T-cell (primary cell): ENCODE measurements at places on chromosomes 2 and 18.

DNA sequence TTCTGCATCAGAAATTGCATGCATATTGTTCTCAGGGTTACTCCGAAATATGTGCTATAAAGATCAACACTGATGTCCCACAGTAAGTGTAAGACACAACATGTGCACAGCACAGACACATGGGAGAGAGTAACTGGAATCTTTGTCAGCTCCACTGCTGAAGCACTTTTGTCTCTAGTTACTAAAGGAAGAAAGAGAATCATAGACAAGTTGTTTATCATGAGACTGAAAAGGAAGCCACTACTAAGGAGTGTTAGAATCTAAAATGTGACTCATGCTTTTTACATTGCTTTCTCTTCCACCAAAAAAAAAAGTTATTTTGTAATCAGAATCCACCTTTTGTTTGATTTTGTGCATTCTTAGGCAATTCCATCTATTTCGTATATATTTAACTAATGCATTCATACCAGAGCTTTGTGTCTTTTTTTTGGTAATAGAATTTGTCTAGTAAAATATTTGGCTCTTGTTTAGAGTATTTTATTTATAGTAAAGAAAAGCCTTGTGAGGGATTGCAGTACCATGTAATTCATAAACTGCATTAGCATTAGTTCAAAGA lies 502.4 kb downstream of the FBXO15 start:
- DNase-seq: no peak

DNA sequence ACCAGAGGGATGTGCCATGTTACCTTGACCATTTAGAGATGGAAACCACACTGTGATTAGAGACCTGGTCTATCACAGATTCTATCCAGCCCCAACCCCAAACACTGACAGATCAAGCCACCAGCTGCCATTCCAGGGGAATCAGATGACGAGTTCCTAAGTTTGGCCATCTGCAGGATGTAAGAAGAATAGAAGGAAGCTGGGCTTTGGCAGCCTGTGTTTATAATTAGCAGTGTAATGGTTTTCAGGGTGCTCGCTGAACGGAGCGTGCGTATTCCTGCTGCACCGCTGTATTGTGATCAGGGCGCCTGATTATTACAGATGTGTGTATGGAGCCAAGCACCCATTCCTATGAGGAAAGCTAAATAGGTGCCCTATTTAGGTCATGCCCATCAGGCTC lies 138.1 kb downstream of the LRRC30 start:
- no peak for DNase-seq

GRCh38 chr2:7607441-7608173 lies 690.4 kb downstream of the RNF144A start:
- no peak for DNase-seq

DNA sequence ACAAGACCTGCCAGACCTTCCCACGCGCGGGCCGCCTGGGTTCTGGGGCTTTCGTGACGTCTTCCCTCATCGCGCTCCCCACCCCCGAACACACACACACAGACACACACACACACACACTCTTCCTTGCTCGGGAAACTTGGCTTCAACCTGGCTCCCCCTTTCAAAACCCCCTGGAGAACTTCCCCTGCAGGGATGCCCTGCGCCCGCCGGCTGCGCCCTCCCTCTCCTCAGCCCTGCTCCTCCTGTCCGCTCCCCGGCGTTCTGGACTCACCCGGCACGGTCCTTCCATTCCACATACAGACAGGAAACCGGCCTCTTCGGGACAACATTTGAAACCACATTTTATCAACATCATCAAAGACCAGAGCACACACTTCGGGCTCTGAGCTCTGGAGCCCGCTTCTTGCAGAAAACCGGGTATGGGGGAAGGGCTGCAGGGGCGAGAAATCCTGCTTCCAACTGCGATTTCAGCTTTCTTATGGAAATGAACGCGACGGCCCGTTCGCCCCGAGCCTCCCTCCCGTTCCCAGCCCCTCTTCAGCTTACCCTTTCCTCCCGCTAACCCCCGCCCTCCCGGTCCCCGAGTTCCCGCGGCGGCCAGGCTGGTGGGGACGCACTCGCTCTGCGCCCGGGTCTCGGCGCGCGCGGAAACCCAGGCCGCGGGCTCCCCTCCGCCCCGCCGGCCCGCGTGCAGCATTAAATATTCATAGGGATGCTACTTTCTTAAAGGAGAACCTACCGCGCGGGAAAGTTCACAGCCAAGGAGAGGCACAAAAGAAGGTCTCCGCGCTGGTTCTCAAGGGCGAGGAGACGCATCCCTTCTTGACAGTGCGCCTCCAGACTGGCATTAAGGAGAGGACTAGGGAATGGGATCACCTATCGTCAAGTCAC lies 18.3 kb downstream of the POU3F3 start:
- DNase-seq: no peak

- DNase-seq: no peak
These were observed 4.2 kb downstream of the UXS1 start for GRCh38 chr2:106189764-106190468.

DNA sequence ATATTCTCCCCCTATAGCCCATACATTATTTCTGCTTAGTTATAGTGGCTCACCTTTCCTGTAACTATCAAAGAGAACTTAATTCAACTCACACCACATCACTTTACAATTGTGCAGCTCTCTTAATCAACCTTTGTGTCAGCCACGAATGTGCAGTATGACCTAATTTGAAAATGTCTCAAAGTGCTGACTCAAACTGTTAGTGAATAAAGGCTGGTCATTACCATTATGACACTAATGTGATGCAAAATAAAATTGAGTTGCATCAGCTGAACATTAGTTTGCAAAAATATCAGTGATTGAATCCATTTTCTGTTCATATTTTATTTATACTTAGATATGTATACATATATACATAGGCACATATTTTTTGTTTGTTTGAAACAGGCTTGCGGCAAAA lies 251.8 kb downstream of the MEIS1 start:
- no peak for DNase-seq

- DNase-seq: no peak
These were observed 123.3 kb upstream of the CWC22 start for GRCh38 chr2:180130403-180130802.

DNA sequence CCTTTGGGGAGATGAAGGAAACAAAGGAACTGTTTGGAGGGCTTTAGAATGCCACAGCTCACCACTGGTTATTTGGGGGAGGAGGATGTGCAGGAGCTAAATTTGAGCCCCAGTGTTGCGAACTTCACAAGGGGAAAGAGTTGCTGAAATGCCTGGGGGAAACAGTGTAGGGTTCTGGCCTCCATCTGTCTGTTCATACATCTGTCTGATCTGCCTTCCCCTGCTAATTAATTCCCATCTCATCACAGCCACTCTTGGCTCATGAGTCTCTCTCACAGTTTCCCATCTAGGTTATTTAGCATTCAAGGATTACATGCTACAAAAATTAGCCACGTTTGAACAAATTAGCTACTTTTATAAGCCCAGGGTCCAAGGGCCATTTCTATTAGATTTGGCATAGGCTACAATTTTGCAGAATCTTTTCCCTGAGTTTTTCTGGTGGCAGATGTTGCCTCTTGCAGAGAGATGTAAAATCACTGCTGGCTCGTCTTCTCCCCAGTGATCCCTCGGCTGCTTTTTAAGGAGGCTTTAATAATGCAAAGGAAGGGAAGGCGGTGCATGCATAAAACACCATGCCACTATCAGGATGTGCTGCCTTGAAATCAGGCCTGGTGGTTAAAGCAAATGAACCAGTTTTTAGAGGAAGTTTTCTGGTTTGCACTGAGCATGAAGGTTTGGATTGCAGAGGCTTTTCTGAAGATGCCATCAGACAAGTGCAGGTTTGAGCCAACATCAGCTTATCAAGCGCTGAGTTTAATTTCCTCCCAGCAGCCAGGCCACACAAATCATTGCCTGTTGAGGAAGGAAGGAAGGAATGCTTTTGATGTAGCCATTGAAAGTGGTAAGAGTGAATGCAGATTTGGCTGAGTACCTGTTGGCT lies 35.0 kb downstream of the ADD2 start:
- DNase-seq: no peak

DNA sequence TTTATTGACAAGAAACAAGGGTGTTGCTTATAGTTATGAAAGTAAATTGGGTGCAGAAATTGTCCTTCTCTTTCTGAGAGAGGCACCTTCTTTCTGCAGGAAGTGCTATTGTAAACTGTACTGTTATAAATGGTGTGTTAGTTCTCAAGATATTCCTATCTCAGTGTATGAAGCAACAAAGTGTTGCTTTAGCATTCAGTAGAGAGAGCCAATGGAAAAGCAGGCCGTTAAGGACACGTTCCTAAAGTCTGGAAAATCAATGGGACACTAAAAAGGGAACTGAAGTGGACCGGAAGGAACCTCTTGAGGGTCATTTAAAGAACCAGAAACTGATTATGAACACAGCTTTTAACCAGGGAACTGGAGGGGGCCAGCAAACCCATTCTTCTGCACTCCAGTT lies 510.0 kb upstream of the ZEB2 start:
- no peak for DNase-seq

- DNase-seq: no peak
These were observed 2.7 kb downstream of the GEN1 start for GRCh38 chr2:17756668-17757067.

DNA sequence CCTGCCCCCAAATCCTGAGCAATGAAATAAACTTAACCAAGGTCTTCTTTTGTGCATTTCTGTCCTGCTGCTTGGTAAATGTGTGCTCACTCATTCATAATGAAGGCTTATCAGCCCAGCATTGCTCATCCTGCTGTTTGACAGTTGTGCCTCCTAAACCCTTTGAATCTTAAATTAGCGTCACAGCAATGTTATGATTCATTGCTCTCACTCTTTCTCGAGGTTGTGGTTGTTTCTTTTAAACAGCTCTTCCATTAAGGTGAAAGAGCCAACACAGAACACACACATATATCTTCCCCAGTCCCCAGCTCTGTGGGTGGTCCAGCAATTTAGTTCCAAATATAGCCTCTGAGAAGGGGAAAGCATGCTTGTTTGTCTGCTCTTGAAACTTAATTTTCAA lies 84.0 kb downstream of the EVA1A start:
- no peak for DNase-seq

DNA sequence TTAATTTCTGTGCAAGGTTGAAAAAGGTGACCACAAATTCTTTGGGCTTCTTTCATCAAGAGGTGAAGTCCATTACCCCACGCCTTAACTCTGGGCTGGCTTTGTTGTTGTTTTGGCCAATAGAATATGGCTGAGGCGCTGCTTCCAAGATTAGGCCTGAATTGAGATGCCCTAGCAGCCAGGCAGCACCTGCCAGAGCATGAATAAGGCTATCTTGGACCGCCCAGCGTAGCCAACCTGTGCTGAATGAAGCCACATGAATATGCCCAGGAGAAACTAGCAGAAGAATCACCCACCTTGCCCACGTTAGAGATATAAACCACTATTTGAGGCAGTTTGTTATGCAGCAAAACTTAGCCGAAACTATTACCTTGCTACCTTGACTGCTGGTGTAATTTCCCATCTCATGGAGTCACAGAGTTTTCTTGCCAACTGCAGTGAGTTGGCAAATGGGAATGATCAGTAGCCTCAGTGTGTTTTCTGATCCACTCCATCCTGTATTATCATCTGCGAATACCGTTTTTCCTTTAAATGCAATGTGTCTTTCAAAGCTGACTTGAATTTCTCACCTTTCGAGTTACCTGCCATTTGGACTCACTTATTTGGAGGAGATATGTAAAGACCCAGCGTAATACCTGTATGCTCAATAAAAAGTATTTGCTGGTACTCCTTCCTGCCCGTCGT lies 679 bp downstream of the TSGA10 start:
- no peak for DNase-seq

DNA sequence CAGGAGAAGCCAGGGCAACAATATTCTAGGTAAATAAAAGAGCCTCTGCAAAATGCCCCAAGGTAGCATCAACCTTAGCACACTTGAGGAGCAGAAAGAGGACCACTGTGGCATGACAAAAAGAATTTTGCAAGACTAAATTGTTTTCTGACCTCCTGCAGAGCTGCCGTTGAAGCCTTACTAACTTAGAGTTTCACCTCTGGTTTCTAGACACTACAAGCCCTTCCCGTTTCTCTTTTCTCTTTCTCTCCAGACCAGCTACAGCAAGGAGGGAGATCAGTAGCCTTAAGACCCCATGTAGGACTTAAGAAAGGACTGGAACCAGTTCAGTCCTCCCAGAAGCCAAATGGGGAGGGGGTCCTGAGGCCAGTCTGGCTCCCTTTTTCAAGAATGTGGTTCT lies 73.3 kb upstream of the SP3 start:
- no peak for DNase-seq

- DNase-seq: no peak
These were observed 603.7 kb upstream of the ZEB2 start for GRCh38 chr2:145123606-145124005.

DNA sequence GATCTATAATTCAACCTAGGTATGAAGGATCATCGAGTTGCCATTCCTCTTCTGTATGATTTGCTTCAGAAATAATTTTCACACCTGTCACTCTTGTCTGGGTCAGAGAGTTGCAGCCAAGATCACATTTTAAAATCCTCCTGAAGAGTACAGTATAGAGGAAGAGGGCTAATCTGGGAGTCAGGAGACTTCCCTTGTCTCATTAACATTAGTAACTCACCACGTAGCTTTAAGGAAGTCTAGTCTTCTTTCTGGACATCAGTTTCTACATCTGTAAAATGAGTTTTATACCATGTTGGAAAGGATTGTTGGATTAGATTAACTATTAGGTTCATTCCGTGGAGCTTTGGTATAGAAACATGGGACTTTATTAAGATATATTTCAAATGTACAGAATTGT lies 109.4 kb downstream of the TDRD15 start:
- DNase-seq: no peak

DNA sequence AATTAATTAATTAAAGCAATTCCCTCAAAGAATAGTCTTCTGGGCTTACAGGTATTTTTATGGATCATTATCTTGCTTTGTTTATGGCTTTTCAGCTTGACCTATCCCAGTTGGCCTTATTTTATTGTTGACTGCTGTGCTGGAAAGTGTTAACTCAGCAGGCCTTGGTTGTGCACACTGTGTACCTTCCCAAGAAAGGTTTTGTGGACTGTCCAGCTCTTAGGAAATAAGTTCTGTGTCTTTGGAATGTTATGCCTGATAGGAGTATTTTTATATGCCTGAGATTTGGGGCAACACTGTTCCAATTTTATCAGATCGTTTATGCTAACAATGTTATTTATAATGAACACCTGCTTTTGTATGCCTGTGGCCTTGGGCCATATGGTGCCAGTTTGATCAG lies 671.9 kb upstream of the ZNF804A start:
- no peak for DNase-seq

DNA sequence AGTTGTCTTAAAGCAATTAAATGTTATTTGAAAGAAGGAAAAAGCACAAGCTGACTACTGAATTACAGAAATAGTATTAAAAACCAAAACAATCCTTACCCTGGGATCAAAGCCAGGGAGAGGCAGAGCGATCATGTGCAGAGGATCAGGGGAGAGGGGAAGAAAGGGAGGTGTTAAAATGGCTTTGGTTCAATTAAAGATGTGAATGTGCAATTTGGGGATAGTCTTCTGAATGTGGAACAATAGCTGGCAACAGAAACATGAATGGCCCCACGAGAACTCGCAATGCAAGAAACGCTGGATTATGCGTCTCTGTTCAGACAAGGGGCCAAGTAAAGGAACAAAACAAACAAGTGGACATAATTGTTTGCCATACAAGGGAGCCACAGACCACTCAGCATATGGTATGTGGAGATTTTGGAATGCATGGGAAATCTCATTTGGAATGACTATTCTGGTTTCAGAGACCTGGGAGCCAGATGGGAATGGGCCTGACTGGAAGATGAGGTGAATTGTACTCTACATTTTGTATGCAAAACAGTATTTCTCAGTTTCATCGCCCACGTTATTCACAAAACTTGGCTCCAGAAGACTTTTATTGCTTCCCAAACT lies 155.4 kb downstream of the SLC4A3 start:
- no peak for DNase-seq

GRCh38 chr2:166285215-166285614 lies 90.5 kb downstream of the SCN9A start:
- no peak for DNase-seq

GRCh38 chr18:45521777-45522176 lies 93.5 kb upstream of the SLC14A2 start:
- DNase-seq: no peak
